T follicular helper cell (primary cell): ENCODE measurements at places on chromosomes 5 and 9.

DNA sequence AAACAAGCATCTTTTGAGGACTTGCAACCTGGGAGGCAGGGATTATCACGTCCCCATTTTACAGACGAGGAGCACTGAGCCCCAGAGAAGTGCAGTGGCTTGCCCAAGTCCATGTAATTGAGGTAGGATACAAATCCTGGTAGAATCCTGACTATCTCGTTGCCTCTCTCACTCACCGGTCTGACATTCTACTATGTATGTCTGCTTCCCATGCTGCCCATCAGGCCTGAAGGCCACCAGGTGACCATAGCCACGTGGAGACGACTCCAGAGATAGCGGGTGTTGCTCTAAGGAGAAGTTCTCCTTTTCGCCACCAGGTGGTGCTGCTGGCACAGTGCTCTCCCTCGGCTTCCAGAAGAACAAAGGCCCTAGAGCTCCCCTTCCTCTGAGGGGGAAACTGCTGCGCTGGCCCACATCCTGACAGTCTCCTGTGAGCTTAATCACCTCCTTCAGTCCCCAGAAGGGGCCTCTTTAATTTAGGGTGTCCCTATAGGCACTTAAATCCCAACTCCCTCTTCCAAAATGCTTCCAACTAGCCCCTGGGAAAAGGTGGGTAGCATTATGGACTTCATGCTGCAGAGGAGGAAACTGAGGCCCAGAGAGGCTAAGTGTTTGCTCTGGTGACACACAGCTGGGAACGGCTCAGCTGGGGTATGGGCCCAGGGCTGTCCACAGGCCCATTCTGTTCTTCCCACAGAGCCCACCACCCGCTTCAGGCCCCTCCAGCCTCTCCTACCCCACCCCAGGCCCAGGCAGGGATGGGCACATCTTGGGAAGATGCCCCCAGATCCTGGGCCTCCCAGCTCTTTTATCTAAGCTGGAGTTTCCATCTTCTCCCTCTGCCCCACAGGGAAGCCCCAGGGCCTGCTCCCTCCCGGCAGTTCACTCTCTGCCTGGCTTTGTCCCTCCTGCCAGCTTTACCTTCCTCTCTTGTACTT, 6.4 kb downstream of the SLC34A1 start:
- DNase-seq, result peak; percentile 80

- DNase-seq, result no peak
Observed at GRCh38 chr5:93575461-93576414, 5.3 kb downstream of the NR2F1-AS1 start.

DNA sequence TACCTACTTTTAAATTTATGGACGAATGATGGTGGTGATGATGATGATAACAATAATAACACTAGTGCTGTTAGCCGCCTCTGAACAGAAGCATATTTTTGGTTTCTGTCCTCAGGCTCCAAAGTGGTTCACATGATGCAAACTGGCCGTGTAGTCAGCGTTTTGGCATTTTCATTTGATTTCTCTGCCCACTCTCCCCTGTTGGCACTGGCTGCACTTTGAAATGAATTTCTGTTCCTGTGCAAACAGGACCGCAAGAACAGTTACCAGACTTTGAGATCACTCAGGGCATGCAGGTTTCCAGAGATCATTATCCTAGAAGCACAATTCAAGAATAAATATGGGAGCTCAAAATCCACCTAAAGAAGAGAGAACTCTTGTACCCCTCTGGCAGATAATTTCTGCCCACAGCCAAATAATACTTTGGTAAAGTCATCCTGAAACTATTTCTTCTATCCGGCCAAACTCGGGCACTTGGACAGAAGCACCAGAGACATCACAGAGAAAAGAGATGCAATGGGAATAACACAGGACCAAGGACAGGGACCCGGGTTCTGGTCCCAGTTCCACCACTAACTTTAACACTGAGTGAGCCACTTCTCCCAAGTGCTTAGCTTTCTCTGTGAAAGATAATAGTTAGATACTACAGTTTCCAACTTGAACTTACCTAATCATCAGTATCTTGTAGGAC, 201.7 kb upstream of the PTGER4 start:
- no peak for DNase-seq

- DNase-seq, result no peak
Observed at GRCh38 chr9:93336720-93337119, 114.8 kb upstream of the FAM120A start.

- no peak for DNase-seq
Observed at GRCh38 chr9:73892335-73892734, 604.8 kb upstream of the RORB start.

- no peak for DNase-seq
Observed at GRCh38 chr5:136141561-136141960, 8.9 kb downstream of the SMAD5 start.

DNA sequence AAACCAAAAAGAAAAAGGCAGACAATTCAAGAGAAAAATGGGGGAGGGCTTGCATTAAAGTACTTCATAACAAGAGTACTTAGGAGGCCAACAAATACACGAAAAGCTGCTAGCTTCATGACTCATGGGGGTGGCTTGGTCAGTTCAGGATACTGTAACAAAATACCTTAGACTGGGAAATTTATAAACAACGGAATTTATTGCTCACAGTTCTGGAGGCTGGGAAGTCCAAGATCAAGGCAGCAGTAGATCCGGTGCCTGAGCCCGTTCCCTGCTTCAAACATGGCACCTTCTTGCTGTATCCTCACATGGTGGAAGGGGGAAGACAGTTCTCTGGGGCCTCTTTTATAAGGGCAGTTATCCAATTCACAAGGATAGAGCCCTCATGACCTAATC, 111.4 kb downstream of the C9orf50 start:
- DNase-seq, result no peak

- no peak for DNase-seq
Observed at GRCh38 chr9:81737871-81738507, 48.6 kb upstream of the TLE1 start.

DNA sequence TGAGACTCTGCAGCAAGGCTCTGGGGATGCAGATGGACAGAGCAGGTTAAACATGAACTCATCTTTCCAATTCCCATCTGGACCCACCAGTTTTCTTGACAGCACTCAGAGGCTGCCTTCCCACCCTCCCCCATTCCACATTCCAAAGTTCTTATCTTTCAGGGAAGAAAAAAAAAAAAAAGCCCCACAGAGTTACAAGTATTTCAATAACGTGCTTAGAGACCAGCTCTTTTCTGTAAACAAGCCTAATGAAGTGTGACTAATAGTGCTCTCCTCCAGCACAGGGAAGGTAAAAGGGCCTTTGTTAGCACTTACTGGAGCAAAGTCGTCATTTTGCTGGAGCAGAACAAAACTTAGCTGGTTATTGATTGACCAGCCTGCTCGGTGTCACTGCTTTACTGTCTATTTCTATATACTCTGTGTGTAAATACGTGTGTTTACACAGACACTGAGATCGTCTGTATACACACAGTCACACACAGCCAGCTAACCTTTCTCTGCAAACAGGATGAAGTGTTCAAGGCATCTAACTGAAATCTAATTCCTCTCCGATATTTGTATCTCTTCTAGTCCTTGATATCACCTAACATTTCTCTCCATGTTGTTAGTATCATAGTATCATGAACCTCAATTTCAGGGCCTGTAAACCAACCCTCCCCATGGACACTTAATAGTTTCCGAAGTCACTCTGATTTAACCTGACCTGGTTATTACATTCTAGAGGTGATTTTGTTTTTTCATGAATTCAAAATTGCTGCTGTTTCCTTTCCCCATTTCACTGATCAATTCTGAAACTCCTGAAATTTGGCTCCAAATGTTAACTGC, 84.9 kb downstream of the ZNF608 start:
- DNase-seq, result no peak

- DNase-seq, result no peak
Observed at GRCh38 chr5:142794537-142794936, 24.4 kb downstream of the ARHGAP26 start.

DNA sequence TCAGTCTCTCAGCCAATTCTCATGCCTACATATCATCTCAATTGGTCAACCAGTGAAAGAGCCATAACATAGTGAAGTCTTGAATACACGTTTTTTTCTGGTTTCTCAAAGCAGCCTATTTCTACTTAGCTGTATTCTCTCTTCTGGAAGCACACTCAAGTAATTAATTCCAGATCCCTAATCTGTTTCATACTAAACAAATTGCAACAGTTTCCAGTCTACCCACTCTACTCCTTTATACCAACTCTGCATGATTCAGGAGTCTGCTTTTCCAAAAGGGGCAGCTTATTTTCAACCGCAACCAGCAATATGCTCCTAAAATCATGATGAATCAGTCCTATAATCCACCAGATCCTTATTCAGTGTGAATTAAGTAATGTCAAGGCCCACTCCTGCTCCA, 211.7 kb downstream of the TLE1 start:
- DNase-seq, result no peak

DNA sequence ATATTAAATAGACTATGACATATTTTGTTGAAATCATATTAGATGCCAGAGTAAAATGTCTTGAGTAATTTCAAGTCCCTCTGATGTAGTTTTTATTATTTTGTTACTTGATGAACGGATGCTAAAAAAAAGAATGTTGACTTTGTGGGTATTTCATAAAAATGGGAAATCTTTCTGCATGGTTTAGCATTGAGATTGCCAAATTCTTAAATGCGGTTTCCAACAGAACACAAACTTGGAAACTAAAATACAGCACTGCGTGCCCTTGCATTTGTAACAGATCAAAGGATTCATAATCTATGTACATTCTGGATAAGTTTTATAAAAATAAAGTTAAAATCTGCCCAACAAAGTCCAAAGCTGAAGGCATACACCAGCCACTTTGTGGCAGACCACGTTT, 425.5 kb upstream of the DAB2 start:
- no peak for DNase-seq

- DNase-seq, result no peak
Observed at GRCh38 chr5:53071738-53072137, 37.8 kb downstream of the MOCS2 start.

- no peak for DNase-seq
Observed at GRCh38 chr5:139684350-139684880, 36.3 kb downstream of the CXXC5 start.

- no peak for DNase-seq
Observed at GRCh38 chr9:8651070-8651845, 851.7 kb upstream of the DMAC1 start.

- no peak for DNase-seq
Observed at GRCh38 chr9:69192214-69192613, 18.1 kb downstream of the TJP2 start.

DNA sequence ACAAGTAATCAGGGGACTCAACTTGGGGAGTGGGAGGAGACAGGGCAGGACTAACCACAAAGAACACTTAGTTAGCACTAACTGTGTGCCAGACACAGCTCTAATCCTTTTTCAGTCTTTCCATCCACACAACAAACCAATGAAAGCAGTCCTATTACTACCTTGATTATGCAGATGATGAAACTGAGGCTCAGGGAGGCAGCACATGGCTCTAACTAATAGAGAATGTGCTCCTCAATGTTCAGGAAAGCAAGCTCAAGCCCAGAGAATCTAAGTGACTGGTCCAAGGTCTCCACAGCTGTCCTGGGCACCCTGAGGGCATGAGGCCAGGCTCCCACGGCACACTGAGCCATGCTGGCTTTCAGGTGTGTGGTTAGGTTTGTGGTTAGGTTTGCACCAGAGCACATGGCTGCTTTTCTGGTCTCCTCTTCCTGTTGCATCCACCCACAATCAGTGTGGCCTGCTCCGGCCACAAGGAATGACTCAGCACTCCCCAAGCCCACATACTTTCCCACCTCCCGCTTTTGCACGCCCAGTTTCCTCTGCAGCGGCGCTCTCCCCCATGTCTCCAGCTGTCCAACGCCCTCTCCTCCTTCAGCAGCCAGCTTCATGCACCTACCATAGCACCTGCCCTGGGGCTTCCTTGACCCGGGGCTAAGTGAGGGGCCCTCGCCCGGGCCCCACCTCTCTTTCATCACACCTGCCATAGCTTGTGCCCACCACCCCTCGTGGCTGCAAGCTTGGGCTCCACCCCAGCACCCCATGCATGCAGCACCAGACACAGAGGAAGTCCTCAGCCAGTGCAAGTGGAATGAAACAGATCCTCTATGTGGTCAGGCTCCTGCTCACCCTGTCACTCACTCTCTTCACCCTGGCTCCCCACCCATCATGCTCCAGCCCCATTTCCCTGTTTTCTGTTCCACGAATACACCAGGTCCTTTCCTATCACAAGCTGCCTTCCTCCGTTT, 133.1 kb downstream of the GABBR2 start:
- no peak for DNase-seq

DNA sequence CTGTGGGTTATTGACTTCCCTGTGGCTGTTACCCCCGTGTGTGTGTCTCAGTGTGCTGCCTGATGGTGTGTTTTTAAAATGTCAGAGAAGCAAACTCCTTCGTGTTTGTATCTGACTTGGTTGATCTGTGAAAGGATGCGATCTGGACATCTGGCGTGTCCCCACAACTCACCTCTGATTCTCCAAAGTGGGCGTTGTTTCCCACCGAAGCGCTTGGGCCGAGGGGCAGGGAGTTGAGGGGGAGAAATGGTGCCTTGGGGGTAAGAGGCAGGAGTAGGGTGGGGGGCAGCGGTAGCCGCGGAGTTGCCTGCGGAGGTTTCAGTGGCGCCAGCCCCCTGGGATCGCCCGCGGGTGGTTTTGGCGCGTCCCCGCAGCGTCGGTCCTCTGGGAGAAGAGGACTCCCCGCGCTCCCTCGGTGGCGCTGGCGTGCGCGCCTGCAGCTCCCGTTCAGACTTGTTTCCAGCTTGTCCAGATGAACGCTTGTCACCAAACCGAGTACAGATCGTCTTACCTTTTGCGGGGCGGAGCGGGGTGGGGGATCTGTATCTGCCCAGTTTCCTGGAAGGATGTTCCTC, 1.1 kb downstream of the MAST4 start:
- no peak for DNase-seq

DNA sequence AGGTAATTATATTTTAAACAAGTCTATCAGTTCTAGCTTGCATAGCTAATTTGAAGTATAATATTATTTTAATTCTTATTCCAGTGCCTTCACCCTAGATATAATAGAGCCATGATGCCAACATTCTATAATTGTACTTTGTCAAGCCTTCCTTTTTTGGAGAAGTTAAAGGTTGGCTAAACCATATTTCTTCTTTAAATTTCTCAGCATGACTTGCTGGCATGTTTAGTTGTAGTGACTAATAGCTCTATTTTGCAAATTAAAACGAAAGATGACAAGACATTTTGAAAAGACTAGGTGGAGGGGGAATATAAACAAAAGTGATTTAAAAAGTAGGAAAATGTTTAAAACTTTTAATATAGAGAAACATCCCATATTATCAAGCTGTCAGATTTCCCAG, 400.7 kb downstream of the PSAT1 start:
- DNase-seq, result no peak

GRCh38 chr5:97797994-97798451, 615.0 kb upstream of the RIOK2 start:
- no peak for DNase-seq

GRCh38 chr9:130042406-130042884, 544 bp downstream of the FNBP1 start:
- no peak for DNase-seq

DNA sequence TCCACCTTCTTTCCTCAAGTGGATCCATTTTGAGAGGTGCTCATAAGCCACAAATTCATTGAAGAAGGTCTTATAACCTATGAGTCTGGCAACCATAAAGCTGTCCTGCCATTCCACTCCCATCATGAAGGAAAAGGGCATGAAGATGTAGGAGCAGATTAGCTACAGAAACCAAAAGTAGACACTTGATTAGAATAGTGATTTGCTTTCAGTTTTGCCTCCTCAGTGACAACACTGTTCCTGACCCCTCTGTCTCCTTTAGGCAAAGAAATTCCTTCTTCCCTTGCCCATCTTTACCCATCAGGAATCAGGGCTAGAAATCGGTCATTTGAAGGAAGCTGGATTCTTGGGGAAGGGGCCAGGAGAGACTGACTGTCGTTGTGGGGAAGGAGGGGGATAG, 55.2 kb downstream of the SLC28A3 start:
- DNase-seq, result no peak

GRCh38 chr9:121169094-121169601, 32.5 kb downstream of the RAB14 start:
- no peak for DNase-seq

- no peak for DNase-seq
Observed at GRCh38 chr9:37617832-37618231, 25.4 kb upstream of the TOMM5 start.
